AG04450 (cell line): ENCODE measurements at places on chromosomes 12 and 14. TPM values are rescaled to one million over a fixed set of nuclear protein-coding genes. Genes with fewer than 3 reads are reported as not detected.

SLC22A17 gene
- 17.4 and 27.0 TPM in 2 replicates for polyA plus RNA-seq

INHBC gene
- polyA plus RNA-seq: not detected in 2 replicates

RIMBP2 gene
- not detected in 2 replicates for polyA plus RNA-seq

KIF26A gene
- not detected in 2 replicates for polyA plus RNA-seq

STAC3 gene
- polyA plus RNA-seq: 0.25 and 0.65 TPM in 2 replicates

DNAJC22 gene
- 11.3 and 12.2 TPM in 2 replicates for polyA plus RNA-seq

DAO gene
- not detected in 2 replicates for polyA plus RNA-seq

PAPLN gene
- polyA plus RNA-seq: 3.1 and 3.4 TPM in 2 replicates

MORN3 gene
- polyA plus RNA-seq: 0.35 and 0.78 TPM in 2 replicates
